ENCODE measurements at places on chromosomes 3 and 15. TPM values are rescaled to one million over a fixed set of nuclear protein-coding genes. Genes with fewer than 3 reads are reported as not detected.

- no peak overlapping the region for H3K4me3 ChIP-seq
- H3K27me3 ChIP-seq = peaks cover 5% of the 10 kb centered on the region
- DNase-seq = no peak
- no peaks in the 10 kb centered on the region for H3K4me1 ChIP-seq
Measured at GRCh38 chr3:72009851-72010443, 225.0 kb upstream of the PROK2 start.

Gene SLC9C1
- not detected for total RNA-seq

Gene CD86
- total RNA-seq = 0.95 TPM

GRCh38 chr15:43249699-43250203, 17.0 kb downstream of the TGM5 start:
- H3K27me3 ChIP-seq = no peaks in the 10 kb centered on the region
- H3K4me3 ChIP-seq = no peak overlapping the region

DNA sequence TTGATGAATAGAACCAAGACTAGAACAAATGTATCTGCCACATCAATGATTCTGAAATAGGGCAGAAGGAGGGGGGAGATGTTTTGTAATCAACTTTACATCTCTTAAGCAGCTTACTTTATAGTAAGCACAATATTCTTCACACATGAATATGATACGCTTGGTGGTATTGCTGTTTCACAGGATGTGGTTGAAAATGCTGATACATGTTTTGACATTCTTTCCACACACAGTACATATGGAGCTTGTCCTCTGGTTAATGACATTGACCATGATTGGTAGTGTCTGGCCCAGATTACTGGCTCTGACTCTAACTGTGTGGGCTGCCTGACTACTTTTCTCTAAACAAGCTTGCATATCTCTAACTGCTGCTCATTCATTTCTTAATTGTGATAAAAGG, 168.9 kb downstream of the KLHL25 start:
- no peak overlapping the region for H3K4me3 ChIP-seq
- H3K27ac ChIP-seq = peak overlapping the region; percentile 72
- H3K27me3 ChIP-seq = no peaks in the 10 kb centered on the region
- DNase-seq = peak; percentile 59

- no peaks in the 10 kb centered on the region for H3K27me3 ChIP-seq
- no peak overlapping the region for H3K4me3 ChIP-seq
- no peaks in the 10 kb centered on the region for H3K4me1 ChIP-seq
- no peaks in the 10 kb centered on the region for H3K36me3 ChIP-seq
Measured at GRCh38 chr3:22951910-22952309, 251.2 kb upstream of the UBE2E2 start.

Gene TMOD2
- total RNA-seq = 10.0 TPM

All from CD8-positive, alpha-beta memory T cell (primary cell).